ENCODE measurements at places on chromosomes 3 and 15.

DNA sequence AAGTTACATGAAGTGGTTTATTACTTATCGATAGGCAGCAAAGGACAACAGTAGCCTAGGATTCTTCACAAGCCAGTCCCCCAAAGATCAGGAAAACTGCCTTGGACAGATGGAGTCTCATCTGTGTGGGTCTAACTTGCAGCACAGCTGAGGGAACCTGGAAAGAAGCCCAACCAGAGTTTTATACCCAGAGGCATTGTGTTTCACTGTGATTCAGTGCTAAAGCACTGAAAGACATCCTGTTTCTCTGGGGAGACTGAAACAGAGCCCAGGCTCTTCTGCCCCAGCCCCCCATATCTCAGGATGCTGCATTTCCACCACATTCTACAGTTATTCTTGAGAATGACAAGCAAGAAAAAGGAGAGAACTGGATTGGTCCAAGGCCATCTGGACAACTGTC lies 48.2 kb upstream of the PYDC2 start:
- no peak for DNase-seq

- DNase-seq = no peak
Observed at GRCh38 chr3:87997298-87997697, 61.5 kb downstream of the CGGBP1 start.

- DNase-seq = no peak
Observed at GRCh38 chr15:85825118-85825517, 30.4 kb upstream of the KLHL25 start.

DNA sequence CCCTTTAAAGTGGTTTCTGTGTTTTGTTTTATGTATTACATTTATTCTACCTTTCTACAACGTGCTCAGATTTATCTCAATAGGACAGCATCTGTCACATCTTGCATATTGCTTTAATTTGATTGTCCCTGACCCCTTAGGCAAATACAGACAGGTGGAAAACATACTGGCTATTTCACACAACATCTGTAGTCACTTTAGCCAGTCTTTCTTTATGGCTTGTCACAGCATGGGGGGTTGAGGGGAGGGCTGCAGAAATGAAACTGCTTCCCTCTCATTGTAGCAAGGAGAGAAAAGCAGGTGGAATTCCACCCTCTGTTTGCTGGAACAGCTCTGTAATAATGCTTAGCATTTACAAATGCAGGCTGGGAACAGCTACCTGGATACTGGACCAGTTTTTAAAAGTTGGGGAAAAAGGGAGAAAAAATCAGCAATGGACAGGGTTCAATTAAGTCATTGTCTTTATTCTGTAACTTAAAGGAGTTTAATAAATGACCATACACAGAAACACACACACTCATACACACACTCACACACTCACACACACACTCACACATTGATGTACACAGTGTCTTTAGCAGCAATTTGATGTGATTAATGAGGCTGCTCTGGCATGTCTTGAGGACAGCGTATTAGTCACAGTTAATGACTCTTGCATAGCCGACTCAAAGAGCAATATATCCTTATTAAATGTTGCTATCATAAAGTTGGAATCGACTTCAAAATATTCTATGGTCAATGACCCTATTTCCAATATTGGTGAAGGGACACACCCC lies 283.7 kb upstream of the GBE1 start:
- DNase-seq = no peak

DNA sequence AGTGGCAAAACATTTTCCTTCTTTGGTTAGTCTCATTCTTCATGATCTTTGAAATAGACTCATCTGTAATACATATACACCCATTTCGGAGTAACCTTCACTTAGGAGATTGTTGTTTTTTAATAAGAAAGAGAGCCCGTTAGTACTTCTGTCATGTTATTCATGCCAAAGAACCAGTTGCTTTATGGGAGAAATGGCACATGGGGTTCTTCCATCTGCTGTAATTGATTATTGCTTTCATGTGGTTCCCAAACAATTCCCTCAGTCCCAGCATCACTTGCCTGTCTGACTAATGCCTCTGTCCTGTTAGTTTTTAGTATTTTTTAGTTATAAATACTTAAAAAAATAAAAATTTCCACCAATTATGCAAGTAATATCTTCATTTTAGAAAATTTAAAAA lies 33.8 kb upstream of the FAH start:
- DNase-seq = no peak

DNA sequence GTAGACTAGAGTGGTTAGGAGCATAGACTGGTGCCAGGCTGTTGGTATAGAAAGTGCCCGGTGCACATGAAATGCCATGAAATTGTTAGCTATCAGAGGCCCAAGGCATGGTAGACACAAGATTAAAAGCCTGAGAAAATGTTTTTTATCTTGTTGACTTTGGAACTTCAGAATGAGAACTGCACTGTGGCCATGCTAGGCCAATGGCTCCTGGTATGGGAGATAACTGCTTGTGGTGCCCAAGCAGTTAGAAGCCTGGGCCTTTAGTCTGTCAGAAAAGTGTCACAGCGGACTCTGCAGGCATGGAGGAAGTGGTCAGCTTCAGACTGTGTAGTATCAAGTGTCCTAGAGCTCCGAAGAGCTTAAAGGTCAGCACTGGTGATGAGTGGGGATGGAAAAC lies 11.9 kb downstream of the FYCO1 start:
- no peak for DNase-seq

GRCh38 chr3:99678023-99678422 lies 39.6 kb downstream of the COL8A1 start:
- no peak for DNase-seq

- DNase-seq = no peak
Observed at GRCh38 chr3:68666429-68667136, 265.8 kb downstream of the TAFA4 start.

GRCh38 chr3:69116162-69116561 lies 6.2 kb downstream of the LMOD3 start:
- no peak for DNase-seq

GRCh38 chr15:69816522-69816921 lies 281.2 kb downstream of the TLE3 start:
- DNase-seq = no peak

DNA sequence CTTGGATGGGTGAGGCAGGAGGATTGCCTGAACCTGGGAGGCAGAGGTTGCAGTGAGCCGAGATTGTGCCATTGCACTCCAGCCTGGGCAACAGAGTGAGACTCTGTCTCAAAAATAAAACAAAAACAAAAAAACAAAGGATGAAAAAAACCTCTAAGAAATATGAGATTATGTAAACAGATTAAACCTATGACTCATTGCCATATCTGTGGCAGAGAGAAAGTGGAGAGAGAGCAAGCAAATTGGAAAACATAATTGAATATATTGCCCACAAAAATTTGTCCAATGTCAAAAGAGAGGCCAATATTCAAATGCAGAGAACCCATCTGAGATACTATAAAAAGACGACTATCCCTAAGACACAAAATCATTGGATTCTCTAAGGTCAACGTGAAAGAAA lies 1106.0 kb downstream of the OTOL1 start:
- no peak for DNase-seq

DNA sequence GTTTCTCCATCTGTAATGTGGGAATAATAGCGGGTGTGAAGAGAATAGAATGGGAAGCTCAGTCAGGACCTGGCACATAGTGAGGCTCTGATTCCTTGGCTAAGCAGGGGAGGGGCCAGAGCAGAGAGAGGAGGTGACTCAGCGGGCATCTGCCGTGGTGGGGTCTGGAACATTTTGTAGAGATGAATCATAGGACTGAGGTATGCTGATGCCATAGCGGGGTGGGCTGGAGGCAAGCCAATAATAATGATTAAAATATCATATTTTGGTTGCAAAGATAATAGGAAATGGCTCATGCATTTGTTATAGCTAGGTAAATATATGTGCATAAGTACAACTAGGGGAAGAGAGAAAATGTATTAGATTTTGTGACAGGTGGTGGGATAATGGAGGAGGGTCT lies 11.2 kb downstream of the TGM4 start:
- no peak for DNase-seq

DNA sequence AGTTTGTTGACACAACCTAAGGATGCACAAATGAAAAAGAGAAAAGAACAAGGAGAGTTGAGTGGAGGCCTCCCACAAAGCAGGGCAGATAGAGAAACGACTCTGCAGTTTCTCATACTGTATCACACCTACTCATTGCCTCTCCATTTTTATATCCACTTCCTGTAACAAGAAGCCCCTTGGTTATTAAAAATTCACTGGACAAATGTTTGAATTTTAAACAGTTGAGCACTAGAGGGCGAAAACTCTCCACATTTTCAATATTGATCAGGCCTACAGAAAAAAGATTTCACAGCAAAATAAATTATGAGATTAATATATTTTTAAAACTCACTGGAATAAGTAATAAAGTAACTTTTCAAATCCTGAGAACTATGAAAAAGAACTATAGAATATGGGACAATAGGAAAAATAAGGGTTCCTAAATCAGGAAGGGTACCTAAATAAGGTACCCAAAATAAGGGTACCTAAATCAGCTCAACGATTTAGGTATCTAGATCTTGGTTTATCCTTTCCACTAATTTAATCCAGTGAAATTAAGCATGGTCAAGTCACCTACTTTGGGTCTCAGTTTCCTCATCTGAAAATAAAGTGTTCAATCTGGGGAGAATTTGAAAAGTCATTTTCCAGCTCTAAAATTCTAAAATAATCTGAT lies 47.0 kb upstream of the PPIB start:
- DNase-seq = no peak

- no peak for DNase-seq
Observed at GRCh38 chr3:46325645-46326300, 28.1 kb upstream of the CCR2 start.

DNA sequence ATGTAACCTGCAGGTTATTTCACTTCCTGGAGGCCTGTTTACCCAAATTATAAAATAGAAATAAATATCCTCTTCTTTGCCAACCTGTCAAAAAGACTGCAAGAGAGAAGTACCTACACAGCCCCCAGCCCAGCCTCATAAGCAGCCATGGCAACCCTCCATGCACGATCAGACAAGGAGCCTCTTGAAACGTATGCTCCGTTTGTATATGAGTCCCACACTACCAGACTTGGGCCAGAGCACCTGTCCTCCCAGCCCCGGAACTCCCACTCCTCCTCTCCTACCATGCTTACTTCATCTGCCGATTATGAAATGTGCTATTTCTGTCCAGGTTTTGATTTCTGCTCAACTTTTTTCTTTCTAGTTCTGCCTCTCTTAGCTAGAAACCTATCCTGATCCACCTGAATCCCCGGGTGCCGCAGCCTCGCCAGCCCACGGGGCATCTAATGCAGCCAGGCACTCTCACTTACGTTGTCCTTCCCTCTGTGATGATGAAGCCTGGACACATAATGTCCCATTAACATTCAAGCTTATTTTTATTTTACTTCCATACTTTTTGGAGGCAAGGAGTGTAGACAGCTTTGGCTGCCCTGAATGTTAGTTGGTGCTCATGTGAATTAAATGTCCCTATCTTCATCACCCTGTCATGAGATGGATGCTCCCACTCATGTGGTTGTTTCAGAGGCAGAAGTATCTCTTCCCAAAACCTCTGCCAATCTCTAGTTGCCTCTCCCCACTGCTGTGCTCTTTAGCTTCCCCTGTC lies 73.8 kb downstream of the MB21D2 start:
- no peak for DNase-seq

DNA sequence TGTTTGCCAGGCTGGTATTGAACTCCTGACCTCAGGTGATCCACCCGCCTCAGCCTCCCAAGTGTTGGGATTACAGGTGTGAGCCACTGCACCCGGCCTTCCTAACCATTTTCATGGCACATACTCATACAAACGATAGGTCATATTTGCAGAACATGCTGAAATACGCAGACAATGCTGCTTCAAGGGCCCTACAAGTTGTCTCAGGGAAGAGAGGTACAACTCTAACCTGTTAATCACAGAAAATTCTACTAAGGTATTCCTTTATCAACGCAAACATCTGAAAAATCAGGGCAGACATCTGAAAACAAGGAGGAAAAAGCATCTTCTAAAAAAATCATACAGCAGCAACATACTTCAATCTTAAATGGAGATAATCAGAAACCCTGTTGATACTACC lies 39.9 kb downstream of the RAF1 start:
- no peak for DNase-seq

- no peak for DNase-seq
Observed at GRCh38 chr3:125128861-125129501, 73.2 kb upstream of the HEG1 start.

- no peak for DNase-seq
Observed at GRCh38 chr3:134713671-134714070, 62.8 kb upstream of the KY start.

DNA sequence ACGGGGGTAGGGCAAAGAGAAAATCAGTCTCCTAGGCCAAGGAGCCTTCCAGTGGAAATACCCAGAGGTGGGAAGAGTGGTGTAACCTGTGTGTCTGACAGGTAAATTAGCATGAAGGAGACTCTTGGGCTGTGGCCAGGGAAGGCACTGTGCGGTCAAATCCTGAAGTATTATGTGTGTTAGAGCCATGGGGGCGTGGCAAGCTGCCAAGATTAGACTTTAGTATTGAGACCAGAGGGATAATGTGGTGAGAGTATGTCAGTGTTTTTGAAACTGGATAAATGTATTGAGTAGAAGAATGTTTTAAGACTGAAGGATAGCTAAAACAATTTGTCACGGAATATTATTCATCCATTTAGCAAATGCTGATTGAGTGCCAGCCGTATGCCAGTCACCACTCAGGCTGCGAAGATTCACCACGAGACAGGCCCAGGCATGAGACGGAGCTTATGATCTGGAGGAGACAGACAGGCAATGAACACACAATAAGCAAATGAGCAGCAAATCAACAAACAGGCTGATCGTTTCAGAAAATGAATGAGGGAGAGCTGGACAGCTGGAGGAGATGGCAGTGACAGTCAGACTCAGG lies 445.9 kb downstream of the MCTP2 start:
- no peak for DNase-seq

DNA sequence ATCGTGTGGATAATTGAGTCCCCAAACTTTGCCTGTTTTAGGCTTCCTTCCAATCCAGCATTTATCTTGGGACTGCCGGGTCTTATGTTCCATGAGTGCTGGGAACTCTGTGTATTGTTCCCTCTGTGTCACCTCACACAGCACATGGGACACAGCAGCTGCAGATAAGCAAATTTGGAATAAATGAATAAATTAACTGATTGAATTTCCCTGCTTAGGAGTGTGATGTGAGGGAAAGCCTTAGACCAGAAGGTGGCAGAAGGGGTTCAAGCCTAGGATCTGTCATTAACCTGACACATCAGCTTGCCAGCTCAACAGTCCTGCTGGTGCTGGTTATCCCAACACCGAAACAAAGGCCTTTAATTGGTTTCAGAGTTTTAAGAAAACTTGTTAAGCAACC lies 114.3 kb downstream of the OXSM start:
- DNase-seq = no peak

GRCh38 chr3:170778240-170779217 lies 91.5 kb downstream of the RPL22L1 start:
- no peak for DNase-seq

GRCh38 chr15:62561059-62561519 lies 396.0 kb upstream of the C2CD4B start:
- no peak for DNase-seq

- DNase-seq = no peak
Observed at GRCh38 chr15:66714543-66714981, 12.5 kb downstream of the SMAD6 start.

DNA sequence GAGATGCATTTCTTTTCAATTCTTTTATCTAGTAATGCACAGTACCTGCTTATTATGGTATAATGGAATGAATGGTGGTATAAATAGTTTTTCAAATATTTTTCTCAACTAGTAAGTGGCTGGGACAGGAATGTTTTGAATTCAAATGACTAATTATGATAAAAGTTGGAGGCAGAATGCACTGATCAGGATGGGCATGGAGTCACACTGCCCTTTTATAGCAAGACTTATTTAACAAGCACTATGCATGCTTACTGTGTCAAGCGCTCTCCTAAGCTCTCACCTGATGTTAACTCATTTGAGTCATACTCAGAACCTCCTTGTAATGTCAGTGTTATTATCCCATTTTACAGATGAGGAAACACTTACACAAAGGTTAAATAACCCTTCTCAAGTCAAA lies 221.8 kb downstream of the FEZF2 start:
- DNase-seq = no peak
